ENCODE measurements at places on chromosomes 6 and 20. TPM values are rescaled to one million over a fixed set of nuclear protein-coding genes. Genes with fewer than 3 reads are reported as not detected.

Gene PCK1
- not detected for total RNA-seq

Gene SIRPB2
- not detected for total RNA-seq

DNA sequence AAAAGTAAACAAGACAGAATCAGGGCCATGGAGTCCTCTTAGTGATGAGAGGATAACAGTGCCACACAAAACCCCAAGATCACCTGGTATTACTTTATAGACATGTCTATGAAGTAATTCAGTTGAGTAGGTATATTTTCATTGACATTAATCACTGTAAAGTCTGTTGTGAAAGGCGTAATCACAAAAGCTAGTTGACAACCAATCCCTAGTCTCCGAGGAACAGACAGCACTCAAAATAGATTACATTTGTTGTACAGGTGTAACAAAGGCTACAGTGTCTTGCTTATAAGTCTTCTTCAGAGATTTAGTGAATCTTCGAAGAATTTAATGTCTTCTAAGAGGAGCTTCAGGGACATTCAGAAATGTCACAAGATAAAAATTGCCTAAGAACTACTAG is 120.1 kb downstream of the TMEM200A start:
- no peak for DNase-seq

GRCh38 chr20:22920898-22921297 is 114.2 kb upstream of the SSTR4 start:
- DNase-seq, result no peak

Gene GHRH
- not detected for total RNA-seq

DNA sequence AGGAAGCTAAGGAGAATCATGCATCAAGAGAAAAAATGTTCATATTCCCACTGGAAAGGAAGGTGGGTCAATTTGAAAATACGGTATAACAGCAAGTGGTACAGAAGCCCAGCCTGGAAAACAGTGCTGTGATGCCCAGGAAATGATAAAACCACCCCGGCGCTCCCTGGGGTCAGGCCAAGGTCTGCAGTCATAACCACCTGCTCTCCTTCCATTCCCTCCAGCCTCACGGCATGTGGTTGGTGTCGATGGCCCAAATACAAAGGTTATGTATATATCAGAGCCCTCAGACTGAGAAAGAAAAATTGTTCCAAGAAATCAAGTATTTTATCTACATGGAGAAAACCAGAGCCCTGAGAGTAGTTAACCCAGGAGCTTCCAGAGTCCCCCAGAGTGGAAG is 208.1 kb upstream of the CDYL start:
- DNase-seq, result no peak

GRCh38 chr6:35585658-35586057 is 73.0 kb upstream of the TULP1 start:
- no peak for DNase-seq

- DNase-seq, result no peak
Measured at GRCh38 chr6:159045801-159046200, 1.0 kb upstream of the TAGAP start.

Measured in activated naive CD4-positive, alpha-beta T cell treated with anti-CD3 and anti-CD28 coated beads, Interleukin-2, amount 50 U/mL, for 72 hours (primary cell).